Activated CD8-positive, alpha-beta memory T cell treated with anti-CD3 and anti-CD28 coated beads for 48 hours (primary cell): ENCODE measurements at places on chromosomes 4 and X.

DNA sequence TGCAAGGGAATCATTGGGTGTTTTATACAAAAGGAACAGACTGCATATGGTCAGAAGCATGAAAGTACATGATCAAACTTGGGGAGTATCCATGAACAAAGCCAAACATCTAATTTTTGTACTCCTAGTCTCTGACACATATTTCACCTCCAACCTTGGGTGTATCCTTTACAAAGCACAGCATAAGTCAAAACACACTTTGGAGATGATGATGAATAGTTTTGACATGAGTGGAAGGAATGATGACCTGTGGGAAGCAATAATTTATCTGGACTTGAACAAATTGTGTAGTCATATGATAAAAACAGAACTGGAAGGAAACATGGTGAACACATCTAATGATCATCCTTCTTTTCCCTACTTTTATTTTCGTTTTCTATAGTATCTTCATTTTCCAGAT, 108.7 kb upstream of the PLS3 start:
- no peak for DNase-seq

DNA sequence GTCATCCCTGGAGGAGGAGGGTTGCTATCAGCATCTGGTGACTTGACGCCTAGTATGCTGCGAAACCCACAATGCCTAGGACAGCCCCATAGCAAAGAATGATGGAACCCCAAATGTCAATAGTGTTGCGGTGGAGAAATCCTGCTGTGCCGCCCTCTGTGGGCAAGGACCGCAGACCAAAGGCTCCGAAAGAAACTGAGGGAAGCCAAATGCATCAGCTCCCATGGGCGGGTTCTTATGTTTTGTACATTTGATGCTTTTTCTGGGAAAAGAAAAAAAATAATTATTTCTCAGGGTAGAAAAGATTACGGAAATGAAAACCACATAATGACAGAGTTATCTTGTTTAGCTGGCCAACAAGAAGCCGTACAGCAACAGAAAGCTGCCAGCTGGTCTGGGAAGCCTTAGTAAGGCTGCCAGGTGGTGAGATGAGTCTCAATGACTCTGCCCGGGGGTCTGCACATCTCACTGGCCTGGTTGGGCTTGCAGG, 95.0 kb upstream of the TBL1X start:
- no peak for DNase-seq

GRCh38 chr4:135418353-135418752, 1216.8 kb upstream of the PABPC4L start:
- DNase-seq = no peak

GRCh38 chr4:44663539-44664263, 12.3 kb upstream of the YIPF7 start:
- no peak for DNase-seq

DNA sequence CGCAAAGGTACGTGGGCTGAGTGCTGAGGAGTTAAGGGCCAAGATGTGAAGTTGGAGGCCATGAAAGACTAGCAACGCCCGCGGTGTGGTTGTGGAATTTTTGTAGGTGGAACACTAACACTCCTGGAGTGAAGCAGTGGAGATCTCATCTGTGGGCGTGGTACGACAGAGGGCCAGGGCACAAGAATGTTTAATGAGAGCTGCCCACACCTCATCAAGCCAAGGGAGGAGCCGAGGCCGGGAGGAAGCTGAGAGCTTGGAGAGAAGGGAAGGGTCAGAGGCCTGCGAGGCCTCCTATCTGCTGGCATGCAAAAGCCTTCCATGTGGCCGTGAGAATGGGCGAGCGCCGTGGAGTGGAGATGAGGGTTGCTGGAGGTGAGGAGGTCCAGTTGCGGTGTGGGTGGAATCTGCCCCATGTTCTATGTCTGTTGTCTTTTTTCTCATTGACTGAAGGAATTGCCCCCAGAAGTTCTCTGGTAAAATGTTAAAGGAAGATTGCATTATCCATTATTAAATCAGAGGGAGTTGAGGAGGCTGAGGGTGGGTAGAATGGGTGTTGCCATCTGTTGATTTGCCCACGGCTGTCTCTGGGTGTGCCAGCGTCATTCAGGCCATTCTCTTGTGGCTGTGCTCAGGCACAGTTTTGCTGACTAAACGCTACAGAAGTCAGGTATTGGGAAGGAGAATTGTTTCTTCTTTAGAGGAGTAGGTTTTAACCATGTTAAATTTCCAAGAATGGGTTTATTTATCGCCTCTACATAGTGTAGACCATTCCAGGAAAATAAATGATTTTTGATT, 19.8 kb downstream of the SNX25 start:
- no peak for DNase-seq

DNA sequence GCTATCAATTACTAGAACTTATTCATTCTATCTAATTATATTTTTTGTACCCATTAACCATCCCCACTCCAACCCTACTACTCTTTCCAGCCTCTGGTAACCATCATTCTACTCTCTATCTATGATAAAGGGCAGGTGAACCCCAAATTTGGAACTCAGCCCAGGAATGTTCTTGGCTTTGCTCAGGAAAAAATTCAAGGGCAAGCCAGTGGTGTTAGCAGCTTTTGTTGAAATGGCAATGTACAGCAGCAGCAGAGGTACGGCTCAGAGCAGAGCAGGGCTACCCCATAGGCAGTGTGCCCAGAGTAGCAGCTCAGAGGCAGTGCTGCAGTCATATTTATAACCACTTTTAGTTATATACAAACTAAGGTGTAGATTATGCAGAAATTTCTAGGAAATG, 138.2 kb downstream of the RNF150 start:
- no peak for DNase-seq

DNA sequence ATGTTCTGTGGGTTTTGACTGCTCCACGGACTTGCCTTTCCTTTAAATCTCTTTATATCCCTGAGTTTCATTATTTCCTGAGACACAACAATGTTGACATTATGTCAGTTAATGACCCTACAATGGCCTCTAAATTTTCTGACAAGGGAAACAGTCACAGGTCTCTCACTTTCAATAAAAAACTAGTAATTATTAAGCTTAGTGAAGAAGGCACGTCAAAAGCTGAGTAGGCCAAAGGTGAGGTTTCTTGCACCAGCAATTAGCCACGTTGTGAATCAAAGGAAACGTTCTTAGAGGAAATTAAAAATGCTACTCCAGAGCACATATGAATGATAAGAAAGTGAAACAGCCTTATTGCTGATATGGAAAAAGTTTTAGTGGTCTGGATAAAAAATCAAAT, 930.2 kb upstream of the GRID2 start:
- no peak for DNase-seq

GRCh38 chr4:155566354-155566753, 100.3 kb upstream of the GUCY1A1 start:
- no peak for DNase-seq

- DNase-seq = no peak
Measured at GRCh38 chr4:138647433-138647832, 368.1 kb upstream of the NOCT start.

- DNase-seq = no peak
Measured at GRCh38 chr4:83028976-83029375, 6.0 kb upstream of the COPS4 start.

DNA sequence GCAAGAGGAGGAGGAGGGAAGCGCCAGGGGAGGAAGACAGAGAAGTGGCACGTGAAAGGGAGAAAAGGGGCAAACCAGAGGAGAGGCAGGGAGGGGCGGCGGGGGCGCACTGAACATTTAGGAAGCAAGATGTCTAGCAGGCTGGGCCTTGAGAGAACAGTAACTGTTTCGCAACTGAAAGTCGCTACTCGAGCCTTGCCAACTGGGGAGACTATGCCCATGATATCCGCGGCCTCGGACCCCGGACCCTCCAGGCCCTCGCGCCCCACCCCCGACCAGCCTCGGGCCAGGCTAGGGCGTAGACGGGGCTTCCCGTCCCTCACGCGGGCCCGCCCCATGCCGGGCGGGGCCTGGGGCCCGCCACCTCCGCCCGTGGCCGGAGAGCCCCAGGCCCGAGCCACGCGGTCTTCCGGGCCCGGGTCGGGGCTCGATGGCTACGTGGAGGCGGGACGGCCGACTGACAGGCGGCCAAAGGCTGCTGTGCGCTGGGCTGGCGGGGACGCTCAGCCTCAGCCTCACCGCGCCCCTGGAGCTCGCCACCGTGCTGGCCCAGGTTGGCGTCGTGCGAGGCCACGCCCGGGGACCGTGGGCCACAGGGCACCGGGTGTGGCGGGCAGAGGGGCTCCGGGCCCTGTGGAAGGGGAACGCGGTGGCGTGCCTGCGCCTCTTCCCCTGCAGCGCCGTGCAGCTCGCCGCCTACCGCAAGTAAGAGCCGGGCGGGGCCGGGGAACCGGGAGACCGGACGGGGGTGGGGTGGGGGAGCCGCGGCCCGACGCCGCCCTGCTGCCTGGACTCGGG, at the start of gene SLC25A43:
SLC25A43 (plus strand) TSS at position 363 of the 798 bp plus-strand sequence; CDS start at position 431, 68 bp downstream.
- DNase-seq = peak; percentile 12

GRCh38 chr4:92182006-92182735, 121.6 kb upstream of the GRID2 start:
- no peak for DNase-seq

- no peak for DNase-seq
Measured at GRCh38 chrX:100076031-100076430, 334.0 kb downstream of the PCDH19 start.

DNA sequence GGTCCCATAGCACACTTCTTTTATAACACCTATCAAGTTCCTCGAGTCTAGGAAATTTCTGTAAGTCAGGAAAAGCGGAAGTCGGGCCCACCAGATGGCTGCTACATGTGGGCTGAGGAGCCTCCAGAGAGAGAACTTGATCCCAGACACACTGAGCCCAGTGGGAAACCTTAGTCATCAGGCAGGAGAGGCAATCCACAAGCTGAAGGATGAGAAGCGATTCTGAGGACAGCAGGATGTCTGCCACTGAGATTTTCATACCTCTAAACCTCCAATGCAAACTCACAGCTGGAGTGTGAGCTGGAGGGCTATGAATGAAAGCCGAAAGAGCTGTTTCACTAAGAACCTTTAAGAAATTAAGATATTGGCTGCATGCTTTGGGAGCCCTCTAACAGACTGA, 52.6 kb upstream of the PDHA1 start:
- DNase-seq = no peak

GRCh38 chrX:10636337-10636736, 16.0 kb upstream of the MID1 start:
- DNase-seq = no peak

DNA sequence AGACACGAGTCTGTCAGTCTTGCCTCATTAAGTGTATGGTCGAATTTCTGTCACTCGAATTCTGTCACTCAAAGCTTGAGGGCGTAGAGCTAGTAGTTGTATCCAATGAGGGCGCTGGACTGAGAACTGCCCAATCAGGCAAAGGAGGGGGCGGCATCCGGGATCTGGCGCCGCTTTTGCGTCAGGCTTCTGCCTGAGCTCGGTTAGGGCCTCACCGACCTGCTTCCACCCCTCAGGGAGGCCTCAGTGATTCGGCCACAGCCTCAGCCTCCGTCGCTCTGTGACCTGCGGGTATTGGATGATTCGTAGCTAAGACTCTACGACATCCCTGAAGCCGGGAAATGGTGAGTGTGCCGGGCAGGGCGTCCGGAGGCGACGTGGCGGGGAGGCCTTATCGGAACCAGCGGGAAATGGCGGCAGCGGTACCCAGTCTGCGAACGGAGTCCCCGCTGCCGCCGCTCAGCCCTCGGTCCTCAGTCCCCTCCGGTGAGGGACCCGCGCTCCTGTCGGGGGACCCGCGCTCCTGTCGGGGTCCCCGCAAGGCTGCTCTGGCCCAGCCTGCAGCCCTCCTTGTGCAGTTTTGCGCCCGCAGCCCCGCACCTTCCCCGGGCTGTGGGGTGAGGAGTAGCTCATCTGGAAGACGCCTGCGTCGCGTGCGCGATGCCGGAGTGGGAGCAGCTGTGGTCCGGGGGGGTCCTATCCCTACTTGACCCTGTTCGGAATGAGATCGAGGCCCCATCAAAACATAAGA, 88.3 kb downstream of the ZNF718 start:
- DNase-seq = no peak

- no peak for DNase-seq
Measured at GRCh38 chr4:182264139-182264752, 21.0 kb downstream of the TENM3 start.

DNA sequence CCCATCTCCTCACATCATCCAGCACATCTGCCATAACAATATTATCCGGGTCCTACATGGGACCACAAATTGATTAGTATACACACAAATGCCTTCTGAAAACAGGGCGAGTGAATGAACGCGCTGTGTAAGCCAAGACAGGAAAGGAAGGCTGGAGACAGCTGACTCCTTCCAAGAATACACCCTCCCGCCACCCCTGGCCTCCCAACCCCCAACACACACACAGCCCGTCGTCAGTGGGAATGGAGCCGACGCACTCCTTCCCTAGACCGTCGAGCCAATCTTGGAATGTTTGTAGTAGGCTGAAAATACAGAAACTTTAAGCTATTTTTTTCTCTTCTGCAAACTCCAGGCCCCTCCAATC, 319 bp upstream of the MAGEH1 start:
- no peak for DNase-seq

DNA sequence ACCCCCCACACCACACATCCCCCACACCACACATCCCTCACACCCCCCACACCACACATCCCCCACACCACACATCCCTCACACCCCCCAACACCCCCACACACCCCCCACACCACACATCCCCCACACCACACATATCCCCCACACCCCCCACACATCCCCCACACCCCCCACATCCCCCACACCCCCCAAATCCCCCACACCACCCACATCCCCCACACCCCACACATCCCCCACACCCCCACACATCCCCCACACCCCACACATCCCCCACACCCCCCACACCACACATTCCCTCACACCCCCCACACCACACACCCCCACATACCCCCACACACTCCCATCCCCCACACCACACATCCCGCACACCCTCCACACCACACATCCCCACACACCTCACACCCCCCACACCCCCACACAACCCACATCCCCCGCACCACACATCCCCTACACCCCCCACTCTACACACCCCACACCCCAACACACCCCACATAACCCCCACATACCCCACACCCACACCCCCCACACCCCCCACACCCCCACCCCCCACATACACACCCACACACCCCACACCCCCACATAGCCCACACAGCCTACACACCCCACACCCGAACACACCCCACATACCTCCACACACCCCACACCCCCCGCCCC, 172.9 kb downstream of the DCLK2 start:
- DNase-seq = no peak

DNA sequence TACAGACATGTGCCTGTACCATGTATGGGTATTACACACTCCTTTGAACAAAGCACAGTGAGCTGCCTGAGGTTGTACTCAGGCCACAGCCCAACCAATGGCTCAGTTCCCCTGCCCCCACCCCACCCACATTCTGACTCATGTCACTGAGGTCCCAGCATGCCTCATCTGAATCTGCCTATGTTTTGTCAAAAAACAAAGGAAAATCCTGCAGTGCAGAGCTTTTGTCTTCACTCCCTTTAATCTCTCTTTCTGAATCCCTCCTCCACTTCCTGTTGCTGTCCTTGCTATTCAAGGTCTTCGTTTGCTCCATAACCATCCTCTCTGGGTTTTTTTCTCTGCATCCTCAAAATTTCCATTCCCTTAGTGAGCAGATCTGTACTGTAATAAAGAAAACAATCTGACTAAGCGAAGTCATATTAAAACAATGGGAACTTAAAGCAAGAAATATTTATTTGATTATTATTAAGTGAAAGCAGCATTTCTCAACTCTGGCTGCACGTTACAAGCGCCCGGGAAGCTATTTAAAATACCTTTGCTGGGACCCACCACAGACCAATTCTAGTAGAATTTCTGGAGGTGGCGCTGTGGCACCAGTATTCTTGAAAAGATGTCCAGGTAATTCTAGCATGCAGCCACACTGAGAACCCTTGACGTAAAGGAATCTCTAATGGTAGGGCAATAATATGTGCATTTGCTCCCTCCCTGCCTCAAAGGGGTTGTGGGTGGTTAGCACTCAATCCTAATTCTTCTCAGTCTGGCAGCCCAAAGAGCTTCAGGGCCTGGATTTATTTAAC, 8.7 kb downstream of the GUCY2F start:
- peak; percentile 17 for DNase-seq

GRCh38 chrX:69195192-69195591, 29.9 kb upstream of the PJA1 start:
- DNase-seq = no peak
